ENCODE measurements at places on chromosomes 11 and 22.

GRCh38 chr11:42521994-42522393 lies 789.8 kb upstream of the API5 start:
- DNase-seq = no peak

- no peak for DNase-seq
These were observed 42.4 kb downstream of the PITPNB start for GRCh38 chr22:27876684-27877083.

DNA sequence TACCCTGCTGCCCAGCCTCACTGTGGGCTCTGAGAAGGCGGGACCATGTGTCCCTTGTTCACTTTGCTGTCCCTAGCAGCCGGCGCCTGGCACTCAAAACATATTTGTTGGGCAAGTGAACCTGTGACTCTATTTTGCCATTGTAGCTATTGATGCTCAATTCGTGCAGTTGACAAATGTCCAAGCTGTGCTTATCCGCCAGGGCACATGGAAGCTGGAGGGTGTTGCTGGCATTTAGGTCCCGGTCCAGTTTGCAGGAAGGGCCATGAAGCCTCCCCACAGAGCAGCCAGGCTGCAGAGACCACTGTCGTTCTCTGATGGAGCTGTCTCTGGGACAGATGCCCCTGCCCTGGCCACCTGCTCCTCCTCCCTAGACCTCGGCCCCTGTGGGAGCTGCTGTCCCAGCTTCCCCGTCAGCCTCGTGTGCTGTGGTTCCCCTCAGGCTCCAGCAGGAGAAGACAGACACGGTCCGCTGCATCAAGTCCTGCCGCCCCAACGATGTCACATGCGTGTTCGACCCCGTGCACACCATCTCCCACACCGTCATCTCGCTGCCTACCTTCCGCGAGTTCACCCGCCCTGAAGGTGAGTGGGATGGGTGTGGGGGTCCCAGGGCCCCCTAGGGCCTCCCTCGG lies 71.5 kb downstream of the FBLN1 start:
- no peak for DNase-seq

DNA sequence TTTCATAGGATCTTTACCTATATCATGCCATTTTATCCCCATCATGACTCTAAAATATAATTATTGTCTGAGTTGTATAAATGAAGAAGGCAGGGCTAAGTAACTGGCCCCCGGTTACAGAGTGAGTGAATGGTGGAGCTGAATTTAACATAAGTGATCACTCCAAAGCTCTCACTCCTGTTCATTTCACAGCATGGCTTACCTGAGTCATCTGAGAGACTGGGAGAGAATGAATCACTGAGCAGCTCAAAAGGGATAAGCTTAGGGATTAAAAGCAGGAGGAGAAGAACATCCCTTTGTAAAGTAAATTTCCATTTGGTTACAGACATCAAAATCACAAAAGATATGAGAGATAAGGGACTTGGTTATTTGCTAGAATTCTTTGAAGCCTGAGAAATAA lies 294.0 kb upstream of the CTSC start:
- no peak for DNase-seq

Measured in AG08396 (cell line).